ENCODE measurements at places on chromosomes 5 and 9.

DNA sequence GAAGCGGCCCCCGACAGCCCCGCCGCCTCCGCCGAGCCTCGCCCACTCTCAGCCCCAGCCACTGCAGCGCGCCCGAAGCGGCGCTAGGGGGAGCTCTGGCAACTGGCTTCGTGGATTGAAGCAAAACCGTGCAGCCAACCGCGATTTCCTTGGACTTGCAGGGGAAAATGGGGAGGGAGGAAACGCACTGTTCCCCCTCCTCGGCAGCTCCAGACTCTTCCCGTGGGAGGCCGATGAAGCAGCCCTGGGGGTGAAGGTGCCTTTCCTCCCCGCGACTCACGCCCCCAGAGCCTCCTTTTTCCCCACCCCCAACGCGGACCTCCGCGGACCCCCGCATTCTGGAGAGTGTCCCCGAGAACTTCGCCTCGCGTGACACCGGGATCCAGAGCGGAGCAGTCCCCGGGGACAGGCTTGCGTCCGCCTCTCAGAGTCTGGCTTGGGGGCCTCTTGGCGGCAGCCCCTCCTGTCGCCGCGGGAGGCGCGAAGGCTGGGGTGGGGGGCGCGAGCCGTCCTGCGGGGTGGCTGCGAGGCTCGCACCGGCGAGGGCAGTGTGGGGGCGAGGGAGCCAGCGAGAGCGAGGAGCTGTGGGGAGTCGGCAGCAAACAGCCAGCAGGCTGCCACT is 3.8 kb downstream of the IER5L start:
- peak; percentile 80 for DNase-seq

- no peak for DNase-seq
Measured at GRCh38 chr9:27145143-27145542, 36.1 kb downstream of the TEK start.

DNA sequence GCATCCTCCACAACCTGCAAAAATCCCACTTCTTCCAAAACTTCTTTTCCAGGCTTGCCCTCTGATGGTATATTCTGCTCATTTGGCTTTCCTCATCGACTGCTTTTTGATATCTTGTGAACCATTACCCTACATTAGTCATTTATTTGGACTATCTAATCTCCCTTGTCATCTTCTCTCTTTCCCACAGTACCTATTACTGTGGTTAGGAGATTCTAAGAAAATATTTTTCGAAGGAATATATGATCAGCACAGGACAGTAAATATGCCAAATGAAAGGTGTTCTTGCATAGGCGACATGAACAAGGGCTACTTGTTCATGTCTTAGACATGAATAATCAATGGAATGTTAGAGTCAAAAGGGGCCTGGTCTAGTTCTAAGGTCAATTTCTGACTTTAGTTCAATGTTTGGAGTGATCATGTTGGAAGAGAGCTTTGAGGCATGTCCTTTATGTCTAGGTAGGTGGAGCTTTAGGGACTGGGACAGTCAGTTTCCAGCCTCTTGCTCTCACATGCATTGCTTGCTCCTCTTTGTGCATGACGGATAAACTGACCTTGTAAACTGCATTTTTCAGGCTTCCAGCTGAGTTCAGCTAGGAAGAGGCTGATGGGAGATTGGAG is 243.4 kb upstream of the RPS23 start:
- DNase-seq, result no peak

DNA sequence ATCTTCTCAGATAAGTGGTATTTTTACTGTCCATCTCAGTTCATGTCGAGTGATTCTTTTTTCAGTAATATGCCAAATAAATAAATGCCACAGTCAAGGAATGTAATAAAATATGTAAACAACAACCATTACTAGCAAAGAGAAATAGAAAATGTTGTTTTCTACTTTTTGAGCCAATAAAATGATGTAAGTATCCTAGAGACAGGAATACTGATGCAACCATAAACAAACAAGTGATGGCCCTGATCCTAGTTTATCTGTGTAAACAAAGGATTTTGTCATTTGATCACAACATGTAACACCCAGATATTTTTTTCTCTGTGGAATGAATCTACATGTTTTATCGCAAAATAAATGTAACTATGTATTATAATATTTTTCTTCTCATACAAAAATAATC is 1852.8 kb downstream of the EFNA5 start:
- no peak for DNase-seq

DNA sequence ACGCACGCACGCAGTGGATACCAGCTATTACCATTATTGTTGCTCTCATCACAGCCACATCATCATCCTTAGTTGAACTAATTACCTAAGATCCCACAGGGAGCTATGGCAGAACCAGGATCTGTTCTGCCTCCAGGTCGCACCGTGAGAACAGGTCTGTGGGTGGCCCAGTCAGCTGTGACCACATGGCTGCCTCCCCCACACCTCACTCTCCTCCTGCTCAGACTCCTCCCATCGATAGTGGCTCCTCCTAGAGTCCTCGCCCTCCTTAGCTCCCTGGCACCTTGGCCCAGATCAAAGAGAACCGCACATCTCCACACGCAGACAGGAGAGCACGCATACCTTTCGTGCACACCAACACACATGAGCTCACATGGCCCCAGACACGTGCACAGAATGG is 32.4 kb upstream of the RPL26L1 start:
- no peak for DNase-seq
